ENCODE measurements at places on chromosomes 1 and 21.

DNA sequence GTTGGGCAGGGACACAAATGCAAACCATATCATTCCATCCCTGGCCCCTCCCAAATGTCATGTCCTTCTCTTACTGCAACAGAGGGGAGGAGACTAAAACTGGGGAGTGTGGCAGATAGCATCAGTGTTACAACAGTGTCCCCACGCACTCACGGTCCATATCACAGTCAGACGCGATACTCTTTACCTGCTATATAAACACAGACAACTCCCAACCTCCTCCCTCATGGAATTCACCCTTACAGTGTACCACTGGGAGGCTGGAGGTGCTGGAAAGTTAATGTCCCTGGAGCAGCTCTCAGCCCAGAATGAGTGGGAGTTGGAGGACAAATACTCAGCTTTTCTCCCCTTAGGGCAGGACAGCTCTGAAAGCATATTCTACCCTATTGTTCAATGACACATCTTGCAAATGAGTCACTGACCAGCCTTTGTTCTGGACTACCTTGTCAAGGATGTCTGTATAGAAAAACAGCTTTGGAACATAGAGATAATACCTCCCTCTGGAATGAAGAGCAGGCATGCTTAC, 445.9 kb downstream of the SETD4 start:
- no peak for DNase-seq

DNA sequence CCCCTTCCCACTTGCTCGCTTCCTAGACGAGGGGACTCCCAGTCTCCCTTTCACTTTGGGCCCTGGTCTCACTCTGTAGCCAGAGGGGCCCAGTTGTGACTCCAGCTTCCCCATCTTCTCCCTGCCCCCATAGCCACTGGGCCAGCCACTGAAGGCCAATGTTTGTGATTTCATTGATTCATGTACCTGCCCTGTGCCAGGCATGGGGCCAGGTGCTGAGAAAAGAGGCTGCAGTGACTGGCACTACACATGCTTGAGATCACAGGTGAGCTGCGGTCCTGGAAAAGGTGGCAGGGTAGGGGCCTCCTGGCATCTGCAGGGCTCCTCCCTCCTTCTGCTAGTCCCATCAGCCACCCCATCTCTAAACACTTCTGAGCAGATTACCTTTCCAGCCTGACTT, 345.3 kb upstream of the VAMP3 start:
- no peak for DNase-seq

GRCh38 chr21:34202553-34203372, 129.4 kb downstream of the MRPS6 start:
- no peak for DNase-seq

GRCh38 chr1:28449904-28450303, 55.9 kb upstream of the RCC1 start:
- no peak for DNase-seq

DNA sequence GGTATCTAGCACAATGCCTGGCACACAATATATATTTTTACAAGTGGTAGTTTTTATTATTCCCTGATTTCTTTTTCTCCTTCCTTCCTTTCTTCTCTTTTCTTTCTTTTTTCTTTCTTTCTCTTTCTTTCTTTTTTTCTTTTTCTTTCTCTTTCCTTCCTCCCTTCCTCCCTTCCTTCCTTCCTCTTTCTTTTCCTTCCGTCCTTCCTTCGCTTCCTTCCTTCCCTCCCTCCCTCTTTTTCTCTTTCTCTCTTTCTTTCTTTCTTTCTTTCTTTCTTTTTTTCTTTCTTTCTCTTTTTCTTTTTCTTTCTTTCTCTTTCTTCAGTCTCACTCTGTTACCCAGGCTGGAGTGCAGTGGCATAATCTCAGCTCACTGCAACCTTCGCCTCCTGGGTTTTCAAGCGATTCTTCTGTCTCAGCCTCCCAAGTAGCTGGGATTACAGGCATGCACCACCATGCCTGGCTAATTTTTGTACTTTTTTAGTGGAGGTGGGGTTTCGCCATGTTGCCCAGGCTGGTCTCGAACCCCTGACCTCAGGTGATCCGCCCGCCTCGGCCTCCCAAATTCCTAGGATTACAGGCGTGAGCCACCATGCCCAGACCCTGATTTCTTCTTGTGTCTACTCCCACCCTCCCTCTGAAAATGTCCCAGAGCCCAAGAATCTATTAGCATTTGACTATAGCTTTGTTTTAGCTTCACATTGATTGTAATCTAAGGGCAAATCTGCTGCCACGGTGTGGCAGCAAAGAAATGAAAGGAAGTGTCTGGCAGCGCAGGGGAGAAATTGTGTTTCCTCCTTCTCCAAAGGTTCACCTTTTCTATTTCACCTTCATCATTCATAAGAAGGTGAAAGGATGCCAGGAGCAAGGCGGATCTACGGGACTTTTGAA, 19.9 kb upstream of the ABCB10 start:
- no peak for DNase-seq

All from esophagus muscularis mucosa (tissue), 4 donors.